ENCODE measurements at places on chromosomes 1 and 21.

DNA sequence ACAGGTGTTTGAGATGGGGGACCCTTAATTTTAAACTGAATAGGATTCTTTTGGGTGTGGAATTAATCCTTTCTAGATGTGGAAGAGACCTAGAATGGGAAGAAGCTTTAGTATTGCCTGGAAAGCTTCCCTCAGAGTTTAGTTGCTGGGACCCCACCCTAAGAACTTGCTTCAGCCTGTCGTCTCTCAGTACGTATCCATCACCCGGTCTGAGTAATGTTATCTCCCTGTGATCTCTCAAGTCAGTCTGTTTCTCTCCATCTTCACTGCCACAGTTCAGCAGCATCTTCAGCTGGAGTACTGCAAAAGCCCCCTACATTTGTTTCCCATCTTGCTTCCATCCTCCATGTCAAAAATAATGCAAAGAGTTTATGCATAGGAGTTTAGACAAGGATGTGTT lies 28.9 kb downstream of the CNST start:
- DNase-seq, result no peak

- no peak for DNase-seq
These were observed 18.1 kb downstream of the PRCC start for GRCh38 chr1:156785458-156785857.

DNA sequence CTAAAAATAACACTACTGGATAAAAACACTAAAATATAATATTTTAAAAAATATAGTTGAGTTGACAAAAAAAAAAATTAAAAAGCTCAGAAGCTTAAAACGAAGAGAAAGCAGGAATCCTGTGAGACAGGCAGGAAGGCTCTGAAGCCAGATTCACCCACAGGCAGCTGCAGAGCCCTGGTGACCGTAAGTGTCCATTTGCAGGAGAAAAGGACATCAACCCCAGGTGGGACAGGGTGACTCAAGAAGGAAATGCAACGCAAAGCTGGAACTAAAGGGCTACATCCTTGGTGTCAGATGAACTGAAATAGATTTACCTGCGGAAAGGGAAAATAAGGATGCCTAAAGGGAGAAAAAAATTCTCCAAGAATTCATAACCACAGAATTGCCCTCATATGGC lies 46.8 kb downstream of the USP24 start:
- DNase-seq, result no peak

GRCh38 chr1:173122958-173123852 lies 72.5 kb upstream of the TNFSF18 start:
- no peak for DNase-seq

GRCh38 chr1:59592924-59593323 lies 221.8 kb upstream of the HOOK1 start:
- no peak for DNase-seq

DNA sequence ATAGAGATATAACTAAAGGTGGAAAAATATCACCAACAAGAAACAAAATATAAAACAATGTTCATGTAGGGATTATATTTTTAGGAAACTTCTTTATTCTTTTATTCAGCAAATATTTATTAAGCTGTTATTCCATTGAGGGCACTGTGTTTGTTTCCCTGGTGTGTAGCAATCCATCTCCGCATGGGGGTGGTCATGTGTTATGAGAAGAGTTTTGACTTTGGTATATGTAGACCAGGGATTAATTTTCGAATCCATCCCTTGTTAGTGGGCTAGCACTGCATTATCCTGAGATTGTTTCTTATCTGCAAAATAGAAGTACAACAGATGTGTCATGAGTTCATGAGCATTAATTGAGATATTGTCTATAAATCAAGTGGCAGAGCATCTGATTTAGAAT lies 190.2 kb upstream of the LRRC7 start:
- no peak for DNase-seq

DNA sequence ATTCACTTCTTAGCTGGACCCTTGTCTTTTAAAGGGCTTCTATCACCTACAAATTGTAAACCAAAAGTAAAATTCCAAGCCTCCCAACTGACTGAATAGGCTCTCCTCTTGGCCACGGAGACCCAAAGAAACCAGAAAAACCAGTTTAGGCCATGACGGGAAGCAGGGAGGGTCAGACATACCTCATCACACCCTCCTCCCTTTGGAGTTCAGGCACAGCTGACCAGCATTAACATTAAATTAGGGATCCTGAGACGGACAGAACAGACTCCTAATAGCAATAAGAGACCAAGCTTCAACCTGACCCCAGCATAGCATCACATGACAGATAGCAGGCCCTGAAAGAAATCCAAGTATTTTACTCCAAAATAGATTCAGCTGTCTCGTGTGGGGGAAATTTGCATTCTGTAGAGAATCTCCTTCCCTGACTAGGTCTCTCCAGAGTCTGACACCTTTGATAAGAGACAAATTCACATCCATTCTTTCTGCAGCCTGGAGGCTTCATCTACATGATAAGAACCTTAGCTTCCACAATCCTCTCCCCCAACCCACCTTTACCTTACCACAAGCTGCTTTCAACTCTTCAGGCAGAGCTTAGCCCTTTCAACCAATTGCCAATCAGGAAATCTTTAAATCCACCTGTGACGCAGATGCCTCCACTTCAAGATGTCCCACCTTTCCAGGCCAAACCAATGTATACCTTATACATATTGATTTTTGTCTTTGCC lies 177.1 kb upstream of the RAB4A start:
- no peak for DNase-seq

GRCh38 chr1:15803380-15803779 lies 4.1 kb downstream of the UQCRHL start:
- DNase-seq, result no peak

- DNase-seq, result no peak
These were observed 31.8 kb upstream of the KCNQ4 start for GRCh38 chr1:40751802-40752201.

GRCh38 chr1:160952129-160952510 lies 2.5 kb downstream of the ITLN2 start:
- no peak for DNase-seq

- DNase-seq, result no peak
These were observed 73.8 kb downstream of the HSF2BP start for GRCh38 chr21:43585514-43585913.

- peak; percentile 10 for DNase-seq
These were observed 3.3 kb upstream of the SLC45A1 start for GRCh38 chr1:8314346-8315280.

DNA sequence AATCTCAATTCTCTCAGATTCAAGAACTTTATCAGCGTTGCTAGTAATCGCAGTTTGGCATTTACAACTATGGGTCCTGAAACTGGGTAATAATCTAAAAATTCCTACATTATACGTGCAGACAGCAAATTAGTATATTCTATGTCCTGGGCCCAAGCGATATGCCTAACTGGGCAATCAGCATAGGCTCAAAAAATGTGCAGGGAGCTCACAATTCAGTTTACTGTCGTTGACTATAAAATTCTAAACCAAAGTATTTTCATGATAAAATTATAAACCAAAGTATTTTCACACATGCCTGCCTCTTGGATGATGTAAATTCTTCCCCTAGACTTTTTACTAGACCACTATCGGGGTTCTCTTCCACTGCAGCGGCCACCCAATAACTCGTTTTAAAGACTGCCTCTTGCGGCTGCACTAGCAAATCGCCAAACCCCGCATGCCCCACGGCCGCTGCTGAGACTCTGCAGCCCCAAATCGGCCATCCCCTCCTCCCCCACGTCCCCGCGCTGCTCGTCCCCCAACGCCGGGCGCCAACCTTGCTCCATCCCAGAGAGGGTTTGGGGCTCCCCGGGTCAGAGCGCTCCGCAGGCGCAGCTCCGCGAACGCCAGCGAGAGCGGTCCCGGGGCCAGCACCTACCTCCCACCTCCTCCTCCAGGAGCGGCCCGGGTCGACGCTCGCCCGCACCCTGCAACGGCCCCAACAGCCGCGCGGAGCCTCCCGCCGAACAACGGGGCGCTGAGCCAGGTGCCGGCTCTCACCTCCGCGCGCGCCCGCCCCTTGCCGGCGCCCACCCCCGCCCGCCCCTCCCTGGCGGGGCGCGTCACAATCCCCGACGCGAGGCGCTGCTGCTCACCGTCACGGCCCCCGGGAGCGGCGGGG lies 506 bp downstream of the SSX2IP start:
- DNase-seq, result no peak

DNA sequence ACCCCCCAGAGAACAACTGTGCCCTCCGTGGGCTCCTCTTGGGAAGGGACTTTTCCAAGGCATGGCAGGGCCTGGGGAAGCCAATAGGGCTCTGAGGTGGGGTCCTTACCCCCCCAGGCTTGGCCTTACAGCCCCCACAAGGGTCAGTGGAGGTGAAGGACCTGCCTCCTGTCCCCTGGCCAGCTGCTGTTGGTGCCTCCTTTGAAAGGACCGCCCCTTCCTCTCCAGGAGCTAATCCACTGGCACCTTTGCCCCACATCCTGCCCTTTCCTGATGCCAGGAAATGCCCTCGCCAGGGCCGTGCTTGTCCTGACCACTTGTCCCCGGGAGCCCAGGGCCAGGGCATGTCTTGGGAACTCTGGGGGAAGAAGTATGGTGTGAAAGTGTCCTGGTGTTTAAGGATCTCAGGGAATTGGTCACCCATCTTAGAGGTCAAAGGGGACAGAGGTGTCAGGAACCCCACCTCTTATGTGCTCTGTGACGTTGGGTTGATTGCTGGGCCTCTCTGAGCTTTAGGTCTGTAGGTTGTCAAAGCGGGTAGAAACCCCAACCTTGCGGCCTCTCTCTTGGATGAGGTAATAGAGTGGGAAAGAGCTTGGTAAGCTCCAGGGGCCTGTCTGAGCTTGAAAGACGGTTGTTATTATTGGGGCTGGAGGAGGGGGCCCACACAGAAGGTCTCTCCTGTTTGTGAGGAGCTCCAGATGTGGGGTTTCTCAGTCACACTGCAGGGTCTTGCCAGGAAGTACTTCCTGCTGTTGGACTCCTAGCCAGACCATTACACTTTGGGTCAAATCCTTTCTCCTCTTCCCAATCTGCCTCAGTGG lies 2.8 kb downstream of the KCNQ4 start:
- no peak for DNase-seq

DNA sequence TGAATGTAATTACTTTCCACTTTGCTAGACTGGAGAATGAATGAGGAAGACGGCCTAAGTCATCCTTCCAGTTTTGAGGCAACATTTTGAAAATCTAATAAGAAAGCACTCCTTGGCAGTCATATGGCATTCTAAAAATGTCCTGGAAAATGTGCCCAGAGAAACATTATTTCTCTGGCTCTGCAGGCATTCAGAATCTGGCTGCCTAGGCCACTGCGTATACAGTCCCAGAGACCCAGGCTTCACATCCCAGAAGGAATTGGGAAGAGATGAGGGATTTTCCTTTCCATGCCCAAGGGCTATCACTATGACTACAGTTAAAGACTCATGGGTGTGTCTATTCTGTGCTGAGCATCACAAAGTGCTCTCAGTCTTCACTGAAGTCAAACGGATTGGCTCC lies 92.9 kb downstream of the BEND5 start:
- no peak for DNase-seq

GRCh38 chr1:226763905-226764264 lies 24.8 kb upstream of the ITPKB start:
- DNase-seq, result no peak

GRCh38 chr1:9251501-9251900 lies 16.9 kb downstream of the H6PD start:
- no peak for DNase-seq

GRCh38 chr1:40704817-40705733 lies 13.6 kb downstream of the NFYC start:
- no peak for DNase-seq

DNA sequence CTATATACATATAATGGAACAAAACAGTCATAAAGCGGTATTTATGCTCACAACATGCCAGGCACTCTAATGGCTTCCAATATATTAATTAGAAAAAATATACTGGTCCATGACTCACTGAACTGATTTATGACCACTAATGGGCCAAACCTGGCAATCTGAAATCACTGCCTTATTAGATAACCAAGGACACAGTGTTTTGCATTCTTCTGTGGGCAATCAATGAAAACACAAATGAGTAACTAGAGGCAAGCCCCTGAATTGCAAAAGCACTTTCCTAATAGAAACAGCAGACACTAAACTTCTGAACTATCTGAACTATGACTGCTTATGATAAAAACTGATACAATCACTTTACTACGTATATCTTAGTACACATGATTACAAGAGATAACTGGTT lies 3.5 kb downstream of the GCLM start:
- no peak for DNase-seq

- DNase-seq, result no peak
These were observed 82.0 kb downstream of the KCNK1 start for GRCh38 chr1:233695901-233696300.

GRCh38 chr1:1179346-1179982 lies 5.8 kb downstream of the TTLL10 start:
- no peak for DNase-seq

- no peak for DNase-seq
These were observed 1920.4 kb downstream of the MRPL39 start for GRCh38 chr21:23686737-23687523.

GRCh38 chr1:43495204-43495603 lies 35.5 kb upstream of the PTPRF start:
- DNase-seq, result no peak

DNA sequence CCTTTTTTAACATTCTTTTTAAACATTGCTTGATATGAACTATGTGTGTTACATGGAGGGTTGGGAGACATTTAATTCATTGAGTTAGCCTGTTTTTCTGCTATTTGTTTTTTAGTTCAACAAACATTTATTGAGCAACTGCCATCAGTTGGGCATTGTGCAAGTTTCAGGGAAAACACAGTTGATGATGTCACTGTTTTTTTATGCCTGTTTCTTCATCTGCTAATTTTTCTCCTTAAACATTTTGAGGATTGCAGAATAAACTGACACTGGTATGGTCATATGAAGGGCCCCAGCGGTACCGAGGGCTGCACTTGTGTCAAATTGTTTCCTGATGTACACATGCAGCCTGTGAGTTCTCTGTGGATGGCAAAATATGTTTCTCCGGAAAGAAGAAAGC lies 253.0 kb downstream of the FGGY start:
- no peak for DNase-seq

DNA sequence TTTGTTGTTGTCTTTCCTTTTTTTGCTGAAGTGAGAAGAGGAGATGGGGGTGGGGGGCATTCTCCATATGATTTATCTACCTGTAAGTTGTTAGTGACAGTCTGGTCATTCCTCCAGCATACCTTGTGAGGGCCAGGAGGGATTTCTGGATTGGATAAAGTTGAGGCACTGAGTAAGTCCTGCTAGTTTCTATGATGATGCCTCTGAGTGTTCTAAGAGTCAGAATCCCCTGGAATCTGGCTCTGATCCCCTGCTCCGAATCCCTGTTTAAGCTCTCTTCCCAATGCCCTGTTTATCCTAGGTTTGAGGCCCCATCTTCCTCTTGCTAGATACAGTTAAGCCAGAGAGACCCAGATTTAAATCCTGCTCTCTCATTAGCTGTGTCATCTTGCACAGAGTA lies 83.2 kb upstream of the HOOK1 start:
- no peak for DNase-seq
